ENCODE measurements at places on chromosomes 1 and 21. TPM values are rescaled to one million over a fixed set of nuclear protein-coding genes. Genes with fewer than 3 reads are reported as not detected.

Gene E2F2
- 23.5 TPM for total RNA-seq

Gene ARHGAP29
- total RNA-seq, result 1.5 TPM

Gene FAM72B
- 9.3 TPM for total RNA-seq

Gene PLXNA2
- total RNA-seq, result 37.7 TPM

Gene VHLL
- 0.77 TPM for total RNA-seq

Gene VPS26C
- 41.1 TPM for total RNA-seq

Gene OR10X1
- total RNA-seq, result not detected

Gene PIGR
- not detected for total RNA-seq

Gene CNTN2
- total RNA-seq, result 24.9 TPM

Gene PTBP2
- total RNA-seq, result 75.5 TPM

Gene NHLH2
- 8.4 TPM for total RNA-seq

Gene CTSE
- not detected for total RNA-seq

Gene TINAGL1
- not detected for total RNA-seq

Gene MIXL1
- 0.41 TPM for total RNA-seq

- no peak for DNase-seq
Observed at GRCh38 chr1:5617546-5617945, 374.7 kb downstream of the NPHP4 start.

GRCh38 chr21:31750843-31751242 is 18.9 kb upstream of the SCAF4 start:
- no peak for DNase-seq

- peak; percentile 33 for DNase-seq
Observed at GRCh38 chr1:41486371-41487125, 2.1 kb upstream of the EDN2 start.

GRCh38 chr21:27104846-27105431 is 138.1 kb upstream of the ADAMTS5 start:
- no peak for DNase-seq

- DNase-seq, result no peak
Observed at GRCh38 chr1:63698001-63698838, 75.6 kb upstream of the ROR1 start.

- DNase-seq, result no peak
Observed at GRCh38 chr1:73813236-73813635, 384.7 kb downstream of the LRRIQ3 start.

DNA sequence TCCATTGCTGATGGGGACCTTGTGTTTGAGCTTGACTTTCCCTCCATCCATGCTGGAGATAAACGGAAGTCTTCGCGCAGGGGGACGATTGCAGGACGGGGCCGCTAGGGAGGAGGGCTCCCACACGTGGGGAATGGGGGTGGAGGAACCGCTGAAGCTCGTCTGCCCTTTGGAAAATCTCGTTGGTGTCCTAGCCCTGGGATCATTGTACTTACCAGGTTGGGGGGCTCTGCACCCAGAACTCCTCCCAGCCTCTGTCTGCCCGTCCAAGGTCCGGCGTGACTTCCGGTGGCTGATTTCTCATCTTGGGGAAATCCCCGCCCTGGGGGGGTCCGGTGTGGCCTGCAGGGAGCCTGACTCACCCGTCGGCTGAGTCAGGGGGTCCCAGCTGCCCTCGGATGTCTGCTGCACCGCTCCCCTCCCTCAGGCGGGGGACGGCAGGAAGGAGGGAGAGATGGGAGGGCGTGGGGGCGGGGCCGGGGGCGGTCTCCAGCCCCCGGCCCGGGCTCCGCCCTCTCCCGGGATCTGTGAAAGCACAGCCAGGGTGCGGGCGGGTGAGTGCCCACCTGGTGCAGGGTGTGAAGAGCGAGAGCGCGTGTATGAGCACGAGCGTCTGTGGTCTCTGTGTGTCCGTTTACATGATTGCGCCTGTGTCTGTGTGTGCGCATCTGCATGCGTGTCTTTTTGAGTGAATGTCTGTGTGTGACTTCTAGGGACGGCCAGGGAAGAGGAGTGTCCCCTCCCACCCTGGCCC is 35.8 kb downstream of the PIK3CD start:
- peak; percentile 32 for DNase-seq

DNA sequence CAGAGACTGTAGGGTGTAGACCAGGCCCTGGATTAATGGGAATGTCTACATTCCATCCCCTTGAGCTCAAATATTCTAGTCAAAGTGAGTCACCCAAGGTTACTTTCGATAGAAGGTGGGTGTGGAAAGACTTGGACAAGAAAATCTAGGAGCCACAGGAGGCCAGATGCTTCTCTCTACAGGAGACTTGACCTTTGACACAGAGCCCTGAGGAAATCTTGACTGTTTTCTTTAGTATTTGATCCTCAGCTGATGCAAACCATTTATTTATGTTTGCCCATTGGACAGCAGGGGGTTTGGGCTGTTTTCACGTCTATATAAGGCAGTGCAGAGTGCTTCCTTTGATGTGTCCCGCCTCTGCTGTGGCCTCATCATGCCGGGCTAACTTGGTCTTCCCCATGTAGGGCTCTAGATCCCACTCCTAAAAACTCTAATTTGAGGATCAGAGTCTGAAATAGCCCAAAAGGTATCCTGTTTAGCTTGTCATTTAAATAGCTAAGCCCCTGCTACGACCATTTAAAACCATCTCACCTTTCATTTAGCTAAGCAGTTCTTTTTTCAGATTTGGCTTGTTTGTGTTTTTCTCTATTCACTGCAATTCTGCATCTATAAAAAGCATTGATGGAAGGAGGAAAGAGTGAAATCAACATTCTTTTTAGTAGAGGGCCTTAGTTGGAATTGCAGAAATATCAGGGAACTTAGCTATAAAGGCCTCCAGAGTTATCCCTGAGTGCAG is 15.5 kb upstream of the MAP3K7CL start:
- no peak for DNase-seq

- no peak for DNase-seq
Observed at GRCh38 chr1:168811176-168811575, 82.2 kb upstream of the DPT start.

DNA sequence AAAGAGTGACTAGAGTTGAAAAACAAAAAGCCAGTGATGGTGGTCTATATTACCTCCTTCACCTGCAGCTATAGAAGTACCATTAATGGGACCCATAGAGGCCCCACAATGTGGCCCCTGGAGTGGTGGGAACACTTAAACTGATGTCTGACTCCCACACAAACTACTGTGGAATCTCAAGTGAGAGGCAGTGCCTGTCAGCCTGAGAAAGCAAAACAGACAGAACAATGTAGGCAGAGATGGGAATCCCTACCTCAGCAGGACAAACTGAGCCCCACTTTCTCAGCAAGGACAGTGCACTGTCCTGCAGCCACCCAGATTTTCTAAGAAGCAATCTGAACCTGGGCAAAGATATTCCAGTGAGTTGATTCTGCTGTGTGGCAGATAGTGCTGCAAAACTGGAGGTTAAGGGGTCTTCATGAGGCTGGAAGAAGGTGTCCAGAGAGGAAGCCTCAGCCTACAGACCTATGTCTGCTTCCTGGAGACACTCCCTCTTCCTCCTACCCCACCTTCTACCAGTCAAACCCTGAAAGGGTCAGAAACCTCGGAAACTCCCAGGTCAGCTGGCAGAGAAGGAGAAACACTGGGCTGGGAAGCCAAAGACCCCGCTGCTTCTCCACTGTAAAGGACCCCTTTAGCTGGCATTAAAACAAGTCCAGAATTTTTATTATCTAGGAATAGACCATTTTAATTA is 228.7 kb downstream of the C1orf94 start:
- no peak for DNase-seq

GRCh38 chr1:233439721-233440120 is 112.2 kb downstream of the MAP3K21 start:
- DNase-seq, result no peak

DNA sequence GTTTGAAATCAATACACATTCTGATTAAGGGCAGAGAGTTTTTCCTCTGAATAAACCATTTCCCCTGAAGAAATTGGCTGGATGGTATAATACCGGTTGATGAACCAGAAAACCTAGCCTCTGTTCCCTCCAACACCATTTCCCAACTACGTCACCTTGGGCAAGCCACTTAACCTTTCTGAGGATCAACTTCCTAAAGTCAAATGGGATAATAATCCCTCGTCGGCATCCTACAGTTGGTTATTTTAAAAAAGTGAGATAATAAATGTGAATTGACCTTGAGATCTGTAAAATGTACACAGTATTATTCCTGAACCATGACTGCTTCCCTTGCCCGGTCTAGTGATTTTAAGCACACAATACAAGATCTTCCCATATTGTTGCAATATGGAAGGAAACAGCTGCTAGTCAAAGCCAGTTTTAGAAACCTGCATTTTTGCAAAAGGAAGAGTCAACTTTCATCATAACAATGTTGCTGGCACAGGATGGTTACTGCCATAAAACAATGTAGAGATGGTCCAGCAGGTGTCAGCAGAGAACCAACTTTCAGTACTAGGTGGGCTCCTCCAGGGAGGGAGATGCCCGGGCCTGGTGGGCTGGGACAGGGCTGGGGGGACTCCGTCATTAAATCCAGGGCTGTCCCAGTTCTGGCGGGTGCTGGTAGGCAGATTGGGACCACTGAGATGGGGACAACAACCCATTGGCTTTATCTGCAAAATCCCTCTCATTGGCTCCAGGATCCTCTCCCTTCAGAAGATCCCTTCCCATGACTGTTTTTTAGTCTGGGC is 5.2 kb upstream of the HLX start:
- peak; percentile 50 for DNase-seq

GRCh38 chr1:34331020-34331926 is 154.6 kb downstream of the C1orf94 start:
- no peak for DNase-seq

GRCh38 chr21:29671728-29672127 is 268.1 kb downstream of the GRIK1 start:
- no peak for DNase-seq

DNA sequence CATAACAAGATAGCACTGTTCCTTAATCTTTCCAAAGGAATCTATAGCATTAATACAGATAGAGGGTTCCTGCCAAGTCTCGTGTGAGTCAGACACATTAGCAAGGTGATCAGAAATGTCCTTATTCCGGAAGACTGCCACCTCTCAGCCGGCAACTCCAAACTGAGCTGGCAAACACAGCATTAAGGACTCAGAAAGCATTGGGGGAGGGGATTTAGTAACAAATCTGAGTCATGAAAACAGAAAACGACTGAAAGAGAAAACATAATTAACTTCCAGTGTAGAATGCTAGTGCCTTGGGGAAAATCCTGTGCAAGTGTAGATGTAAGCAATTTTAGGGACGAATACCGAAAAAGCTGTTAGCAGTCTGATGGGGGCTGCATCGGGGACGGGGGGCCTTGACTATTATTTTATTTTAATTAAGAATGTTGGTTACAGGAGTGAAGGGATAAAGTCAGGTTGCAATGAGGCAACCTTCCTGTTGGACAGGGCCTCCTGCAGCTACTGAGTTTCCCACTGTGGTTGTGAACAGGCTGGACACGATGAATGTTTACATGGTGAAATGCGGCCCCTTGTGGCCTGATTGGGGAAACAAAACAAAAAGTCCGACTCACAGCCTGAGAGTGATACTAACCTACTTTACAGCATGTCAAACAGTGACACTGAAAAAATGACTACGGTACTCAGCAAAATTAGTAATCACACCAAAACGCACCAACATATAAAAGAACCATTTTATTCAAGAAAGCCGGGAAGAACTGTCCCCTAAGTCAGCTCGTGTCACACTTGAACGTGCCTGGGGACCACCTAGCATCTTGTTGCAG is 20.7 kb downstream of the MIS18A start:
- DNase-seq, result peak; percentile 65

DNA sequence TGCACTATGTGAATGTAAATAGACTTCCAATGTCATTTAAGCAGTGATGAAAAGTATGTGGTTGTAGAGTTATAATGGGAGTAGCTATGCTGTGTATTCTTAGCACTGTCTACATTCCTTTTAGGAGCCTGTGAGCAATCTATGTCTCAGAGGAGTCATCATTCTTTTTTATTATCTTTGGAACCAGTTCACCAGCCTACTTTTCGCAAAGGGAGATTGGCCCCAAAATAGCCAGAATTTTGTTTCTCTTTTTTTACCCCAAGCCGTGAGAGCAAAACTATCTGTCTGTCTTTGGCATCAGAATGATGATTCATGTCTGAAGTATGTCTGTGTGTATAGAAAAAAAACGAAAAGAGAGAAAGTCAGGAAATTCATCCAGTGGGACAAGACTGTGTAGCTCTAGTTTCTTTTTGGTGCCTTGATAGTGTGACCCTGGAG is 44.2 kb downstream of the OSBPL9 start:
- DNase-seq, result no peak

GRCh38 chr1:203657748-203658134 is 31.1 kb downstream of the ATP2B4 start:
- no peak for DNase-seq

GRCh38 chr1:234647758-234648157 is 37.8 kb upstream of the IRF2BP2 start:
- DNase-seq, result no peak

DNA sequence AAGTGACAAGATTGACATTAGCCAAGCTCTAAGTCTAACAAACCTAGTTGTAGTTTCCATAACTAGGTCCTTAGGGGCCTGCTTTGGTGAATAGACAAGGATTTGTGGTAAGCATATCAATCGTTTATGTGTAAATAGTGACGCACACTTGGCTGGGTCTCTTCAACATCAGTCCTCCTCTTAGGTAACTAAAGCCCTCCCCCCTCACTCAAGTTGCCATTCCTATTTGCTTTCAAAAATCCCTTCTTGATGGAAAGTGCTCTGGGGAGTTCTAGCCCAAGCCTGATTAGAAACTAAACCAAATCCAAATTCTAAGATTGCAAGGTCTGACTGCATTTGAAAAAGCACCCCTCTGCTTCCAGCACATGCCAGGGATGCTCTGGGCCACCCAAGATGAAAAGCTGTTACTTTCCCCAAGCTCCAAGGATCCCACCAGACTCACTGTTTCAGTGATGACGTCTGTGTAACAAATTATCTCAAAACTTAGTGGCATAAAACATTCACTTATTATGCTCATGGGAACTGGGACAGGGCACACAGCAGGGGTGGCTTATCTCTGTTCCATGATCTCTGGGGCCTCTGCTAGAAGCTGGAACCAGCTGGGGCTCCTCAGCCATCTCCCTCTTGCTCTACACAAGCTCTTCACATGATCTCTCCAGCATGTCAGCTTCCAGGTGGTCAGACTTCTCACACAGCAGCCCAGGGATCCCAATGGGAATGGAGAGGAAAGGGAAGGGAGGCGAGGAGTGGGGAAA is 74.1 kb downstream of the RRAGC start:
- no peak for DNase-seq

GRCh38 chr1:226019572-226019971 is 20.4 kb upstream of the SDE2 start:
- no peak for DNase-seq

DNA sequence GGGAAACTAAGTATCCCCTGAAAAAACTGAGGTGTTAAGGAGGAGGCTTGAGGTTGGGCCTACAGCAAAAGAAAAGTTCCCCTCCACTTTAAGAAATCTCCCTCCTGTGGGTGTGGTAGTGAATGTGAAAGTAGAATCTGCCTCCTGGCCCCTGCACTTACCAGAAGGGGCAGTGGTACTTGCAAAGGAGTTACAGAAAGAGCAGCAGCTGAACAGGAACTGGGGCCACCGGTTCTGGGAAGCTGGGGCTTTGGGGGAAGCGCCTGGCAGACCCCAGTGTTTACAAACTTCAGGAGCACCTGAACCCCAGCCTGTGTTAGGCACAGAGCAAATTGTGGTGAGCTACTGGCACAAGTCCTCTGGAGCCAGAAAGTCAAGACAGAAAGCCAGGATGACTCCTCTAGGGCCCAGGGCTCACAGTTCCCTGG is 250.2 kb upstream of the FGGY start:
- no peak for DNase-seq

- peak; percentile 69 for DNase-seq
Observed at GRCh38 chr21:45306832-45307571, 19.3 kb upstream of the POFUT2 start.

- no peak for DNase-seq
Observed at GRCh38 chr1:177472567-177472966, 301.8 kb downstream of the BRINP2 start.

Data from neural crest cell (in vitro differentiated cells).